ENCODE measurements at places on chromosomes 4 and X. TPM values are rescaled to one million over a fixed set of nuclear protein-coding genes. Genes with fewer than 3 reads are reported as not detected.

Gene GUCY1A1
- 72.6 TPM for total RNA-seq

Gene CXorf49
- not detected for total RNA-seq

Gene SLC10A4
- total RNA-seq, result 5.6 TPM

Gene TEX13D
- not detected for total RNA-seq

Gene PLXNB3
- 2.8 TPM for total RNA-seq

Gene FRG2
- not detected for total RNA-seq

Gene ADH1A
- total RNA-seq, result not detected

Gene DUSP9
- total RNA-seq, result 1.6 TPM

Gene ETDA
- not detected for total RNA-seq

Gene NCAPG
- total RNA-seq, result 13.8 TPM

Gene BRS3
- total RNA-seq, result not detected

Gene CYLC1
- not detected for total RNA-seq

Gene POU4F2
- not detected for total RNA-seq
